ENCODE measurements at places on chromosomes 6 and 20.

DNA sequence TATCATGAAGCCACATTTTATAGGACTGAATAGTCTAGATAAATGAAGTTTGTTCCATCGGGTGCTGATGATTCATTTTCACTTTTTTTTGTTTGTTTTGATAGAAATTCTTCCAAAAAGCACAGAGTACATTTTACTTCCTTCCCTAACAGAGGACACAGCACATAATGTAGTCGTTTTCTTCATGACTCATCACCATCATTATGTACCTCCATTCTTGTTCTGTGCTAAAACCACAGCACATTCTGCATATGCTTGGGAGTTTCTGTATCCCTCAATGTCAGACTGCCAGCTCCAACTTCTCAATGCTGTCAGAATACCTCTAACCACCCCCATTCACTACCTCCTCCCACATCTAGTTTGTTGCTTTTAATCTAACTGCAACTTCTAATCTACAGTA is 1004.9 kb upstream of the ADGRB3 start:
- no peak for DNase-seq

DNA sequence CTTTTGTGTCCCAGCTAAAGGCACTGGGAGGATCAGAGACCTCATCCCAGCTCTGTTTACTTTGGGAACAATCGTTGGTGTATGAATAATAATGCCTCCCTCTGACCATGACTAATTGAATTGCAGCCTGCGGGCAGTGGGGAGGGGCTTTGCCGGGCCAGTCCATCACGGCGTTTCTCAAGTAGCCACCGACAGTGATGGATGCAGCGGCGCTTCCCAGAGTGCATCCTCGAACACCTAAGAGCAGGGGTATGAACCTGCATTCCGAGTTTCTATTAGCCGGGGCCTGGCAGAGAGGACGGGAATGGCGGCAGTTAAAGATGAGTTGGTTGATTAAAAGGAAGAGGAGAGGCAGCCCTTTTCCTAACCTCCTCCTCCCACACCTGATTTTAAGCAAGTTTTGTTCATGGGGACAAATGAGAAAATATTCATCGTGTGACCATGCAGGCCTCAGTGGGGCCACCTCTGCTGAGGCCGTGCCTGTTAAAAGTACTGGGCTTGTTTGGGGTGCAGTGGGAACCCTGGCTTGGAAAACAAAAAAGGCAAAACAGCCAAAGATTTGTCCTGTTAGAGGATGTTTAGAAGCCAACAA is 154.1 kb downstream of the FOXA2 start:
- no peak for DNase-seq

GRCh38 chr20:58994390-58995159 is 12.5 kb downstream of the CTSZ start:
- DNase-seq = no peak

DNA sequence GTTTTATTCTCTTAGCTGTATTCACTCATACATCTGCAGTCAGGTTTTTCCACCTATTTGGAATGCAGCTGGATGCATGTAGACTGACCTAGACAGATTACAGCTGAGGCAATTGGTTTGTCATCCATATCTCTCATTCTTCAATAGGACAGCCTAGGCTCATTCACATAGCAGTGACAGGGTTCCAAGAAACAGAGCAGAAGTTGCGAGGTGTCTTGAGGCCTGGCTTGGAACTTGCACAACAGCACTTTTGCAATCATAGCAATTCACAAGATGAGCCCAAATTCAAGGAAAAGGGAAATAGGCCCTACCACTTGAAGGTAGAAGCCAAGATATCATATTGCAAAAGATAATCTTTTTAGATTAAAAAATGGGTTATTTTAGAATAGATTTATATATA is 508.9 kb upstream of the JAG1 start:
- DNase-seq = no peak

DNA sequence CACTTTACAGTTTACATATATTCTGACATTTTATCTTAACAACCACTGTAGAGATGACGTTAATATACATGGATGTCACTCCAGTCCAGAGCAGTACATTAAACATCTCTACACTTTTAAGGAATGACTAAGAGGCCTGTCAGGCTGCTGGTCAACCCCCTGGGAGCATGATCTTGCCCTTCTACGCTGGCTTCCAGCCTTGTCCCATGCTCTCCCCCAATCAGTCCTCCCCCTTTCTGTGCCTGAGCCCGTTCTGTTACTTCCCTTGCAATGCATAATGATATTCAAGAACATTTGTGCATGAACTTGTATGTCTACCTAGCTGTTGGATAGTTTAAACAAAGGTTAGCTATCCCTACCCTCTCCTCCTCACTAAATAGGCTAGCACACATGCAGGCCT is 40.5 kb upstream of the PLCB4 start:
- DNase-seq = no peak

DNA sequence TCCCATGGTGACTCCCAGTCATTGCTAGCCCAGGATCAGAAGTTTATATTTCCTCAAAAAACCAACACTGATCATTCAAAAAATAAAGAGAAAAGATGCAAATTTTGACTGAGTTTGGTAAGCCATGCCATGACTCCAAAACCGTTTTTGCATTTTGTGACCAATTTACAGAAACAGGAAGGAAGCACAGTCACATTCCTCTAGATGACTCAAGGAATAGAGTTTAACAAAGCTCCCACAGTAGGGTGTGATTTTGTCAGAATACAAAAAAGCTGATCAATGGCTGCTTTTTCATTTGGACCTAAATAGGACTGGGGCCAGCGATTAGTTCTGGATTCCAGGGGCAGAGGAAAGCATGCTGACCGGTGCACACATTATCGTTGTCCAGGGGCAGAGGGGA is 179.4 kb upstream of the AFDN start:
- no peak for DNase-seq

DNA sequence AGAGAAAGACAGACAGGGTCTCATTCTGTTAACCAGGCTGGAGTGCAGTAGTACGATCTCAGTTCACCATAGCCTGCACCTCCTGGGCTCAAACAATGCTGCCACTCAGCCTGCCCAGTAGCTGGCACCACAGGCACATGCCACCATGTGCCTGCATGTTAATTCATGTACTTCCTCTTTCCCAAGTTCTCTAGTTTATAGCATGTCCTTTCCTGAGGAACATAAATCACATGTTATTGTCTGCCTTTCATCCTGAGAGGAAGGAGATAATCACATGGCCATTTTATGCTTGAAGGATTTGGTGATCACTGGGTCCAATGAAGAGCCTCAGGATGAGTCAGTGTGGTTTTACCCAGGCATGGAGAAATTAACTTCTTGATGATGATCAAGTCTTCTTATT is 47.9 kb downstream of the COL11A2 start:
- no peak for DNase-seq

- DNase-seq = no peak
Measured at GRCh38 chr6:111866857-111867256, 6.4 kb downstream of the FYN start.

- DNase-seq = no peak
Measured at GRCh38 chr6:23177806-23178205, 608.4 kb downstream of the HDGFL1 start.

DNA sequence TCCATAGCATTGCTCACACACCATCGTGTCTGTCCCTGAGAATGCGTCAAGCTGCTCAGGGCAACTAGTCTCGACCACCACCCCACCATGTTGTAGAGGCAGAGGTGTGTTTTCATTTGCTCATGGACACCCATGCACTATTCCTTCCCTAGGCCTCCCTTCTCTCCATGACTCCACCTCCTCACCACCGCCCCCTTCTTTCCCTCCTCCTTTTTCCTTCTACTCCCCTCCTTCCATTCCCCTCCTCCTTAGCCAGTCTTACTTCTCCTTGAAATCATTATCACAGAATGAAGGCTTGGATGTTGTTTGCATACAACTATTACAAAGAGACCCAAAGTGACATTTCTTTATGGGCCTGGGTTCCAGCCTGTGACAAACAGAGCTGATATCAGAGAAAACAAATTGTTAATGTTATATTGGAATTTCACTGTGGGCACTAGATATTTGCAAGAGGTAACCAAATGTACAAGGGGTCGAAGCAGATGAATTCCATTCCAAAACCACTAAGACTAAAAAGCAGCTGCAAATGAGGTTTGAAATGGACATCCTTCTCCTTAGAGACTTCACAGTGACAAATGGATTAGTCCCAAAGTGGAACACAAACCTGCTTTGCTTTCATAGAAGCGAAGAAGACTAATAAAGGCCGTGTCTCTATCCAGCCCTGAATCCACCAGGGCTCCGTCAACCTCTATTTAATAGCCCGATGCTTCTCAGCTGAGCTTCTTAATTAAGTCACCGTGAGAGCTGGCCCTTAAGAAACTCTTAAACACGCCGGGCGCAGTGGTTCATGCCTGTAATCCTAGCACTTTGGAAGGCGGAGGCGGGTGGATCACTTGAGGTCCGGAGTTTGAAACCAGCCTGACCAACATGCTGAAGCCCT is 275.8 kb upstream of the SULF2 start:
- no peak for DNase-seq

GRCh38 chr6:80456724-80457438 is 350.4 kb downstream of the BCKDHB start:
- no peak for DNase-seq

Data from stimulated activated CD8-positive, alpha-beta memory T cell treated with anti-CD3 and anti-CD28 coated beads, Interleukin-4, amount 100 ng/mL, for 1 hour (primary cell).